ENCODE measurements at places on chromosomes 1 and 21.

GRCh38 chr1:200917291-200917817 is 22.7 kb downstream of the INAVA start:
- DNase-seq = no peak

DNA sequence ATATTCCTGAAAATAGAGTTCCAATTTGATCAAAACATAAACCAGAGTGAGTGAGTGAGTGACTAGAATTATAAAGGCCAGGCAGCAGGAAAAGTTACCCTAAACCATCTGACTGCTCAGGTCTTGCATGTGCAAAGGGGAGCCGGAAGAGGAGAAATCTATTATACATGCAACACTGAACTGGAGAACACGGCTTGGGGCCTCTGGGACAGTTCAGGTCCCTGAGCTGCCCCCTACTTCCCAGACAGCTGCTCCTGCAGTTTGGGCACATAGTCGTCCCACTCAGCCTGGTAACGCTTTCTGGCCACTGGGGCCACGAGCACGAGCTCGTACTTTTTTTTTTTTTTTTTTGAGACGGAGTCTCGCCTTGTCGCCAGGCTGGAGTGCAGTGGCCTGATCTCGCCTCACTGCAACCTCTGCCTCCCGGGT is 40.1 kb downstream of the PTPRC start:
- DNase-seq = peak; percentile 64

GRCh38 chr1:31122741-31123140 is 57.2 kb upstream of the PUM1 start:
- DNase-seq = no peak

DNA sequence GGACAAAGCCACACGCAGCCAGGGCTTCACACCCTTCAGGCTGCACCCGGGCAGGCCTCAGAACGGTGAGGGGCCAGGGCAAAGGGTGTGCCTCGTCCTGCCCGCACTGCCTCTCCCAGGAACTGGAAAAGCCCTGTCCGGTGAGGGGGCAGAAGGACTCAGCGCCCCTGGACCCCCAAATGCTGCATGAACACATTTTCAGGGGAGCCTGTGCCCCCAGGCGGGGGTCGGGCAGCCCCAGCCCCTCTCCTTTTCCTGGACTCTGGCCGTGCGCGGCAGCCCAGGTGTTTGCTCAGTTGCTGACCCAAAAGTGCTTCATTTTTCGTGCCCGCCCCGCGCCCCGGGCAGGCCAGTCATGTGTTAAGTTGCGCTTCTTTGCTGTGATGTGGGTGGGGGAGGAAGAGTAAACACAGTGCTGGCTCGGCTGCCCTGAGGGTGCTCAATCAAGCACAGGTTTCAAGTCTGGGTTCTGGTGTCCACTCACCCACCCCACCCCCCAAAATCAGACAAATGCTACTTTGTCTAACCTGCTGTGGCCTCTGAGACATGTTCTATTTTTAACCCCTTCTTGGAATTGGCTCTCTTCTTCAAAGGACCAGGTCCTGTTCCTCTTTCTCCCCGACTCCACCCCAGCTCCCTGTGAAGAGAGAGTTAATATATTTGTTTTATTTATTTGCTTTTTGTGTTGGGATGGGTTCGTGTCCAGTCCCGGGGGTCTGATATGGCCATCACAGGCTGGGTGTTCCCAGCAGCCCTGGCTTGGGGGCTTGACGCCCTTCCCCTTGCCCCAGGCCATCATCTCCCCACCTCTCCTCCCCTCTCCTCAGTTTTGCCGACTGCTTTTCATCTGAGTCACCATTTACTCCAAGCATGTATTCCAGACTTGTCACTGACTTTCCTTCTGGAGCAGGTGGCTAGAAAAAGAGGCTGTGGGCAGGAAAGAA is 8.1 kb downstream of the PSRC1 start:
- DNase-seq = no peak

DNA sequence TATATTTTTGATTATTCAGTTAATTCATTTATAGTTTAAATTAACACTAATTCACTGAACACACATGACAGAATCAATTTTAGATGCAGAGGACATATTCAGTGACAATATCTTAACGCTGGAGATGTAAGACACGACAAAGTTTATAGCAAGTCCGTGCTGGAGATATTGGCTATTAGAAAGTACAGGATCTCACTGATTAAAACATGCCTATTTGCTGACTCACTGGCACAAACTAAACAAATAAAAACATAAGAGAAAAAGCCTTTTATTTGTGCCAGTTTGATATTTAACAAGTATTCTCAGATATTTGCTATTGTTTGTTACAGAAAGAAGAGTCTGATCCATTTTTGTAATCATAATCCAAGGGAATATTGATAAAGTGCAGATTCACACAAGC is 1122.9 kb upstream of the B3GALT2 start:
- no peak for DNase-seq

GRCh38 chr1:162206749-162207635 is 137.5 kb downstream of the NOS1AP start:
- no peak for DNase-seq

GRCh38 chr1:8415526-8416278 is 97.8 kb downstream of the SLC45A1 start:
- DNase-seq = no peak

GRCh38 chr21:29648710-29649240 is 291.0 kb downstream of the GRIK1 start:
- no peak for DNase-seq

- DNase-seq = peak; percentile 32
Measured at GRCh38 chr1:205458777-205459566, 3.1 kb upstream of the BLACAT1 start.

- DNase-seq = no peak
Measured at GRCh38 chr1:68565923-68566322, 69.0 kb upstream of the DEPDC1 start.

- no peak for DNase-seq
Measured at GRCh38 chr1:198664068-198664788, 25.4 kb downstream of the PTPRC start.

Data from CD4-positive, alpha-beta T cell treated with Interferon alpha-2 for 1 hour (primary cell).